ENCODE measurements at places on chromosomes 5 and 9. TPM values are rescaled to one million over a fixed set of nuclear protein-coding genes. Genes with fewer than 3 reads are reported as not detected.

- H3K4me1 ChIP-seq = peaks cover 57% of the 10 kb centered on the region
- H3K27me3 ChIP-seq = no peaks in the 10 kb centered on the region
- DNase-seq = no peak
- peak overlapping the region; percentile 4 for H3K27ac ChIP-seq
- peak overlapping the region; percentile 7 for H3K4me3 ChIP-seq
- H3K36me3 ChIP-seq = peaks cover 21% of the 10 kb centered on the region
Measured at GRCh38 chr9:110157823-110158664, 49.9 kb downstream of the C9orf152 start.

DNA sequence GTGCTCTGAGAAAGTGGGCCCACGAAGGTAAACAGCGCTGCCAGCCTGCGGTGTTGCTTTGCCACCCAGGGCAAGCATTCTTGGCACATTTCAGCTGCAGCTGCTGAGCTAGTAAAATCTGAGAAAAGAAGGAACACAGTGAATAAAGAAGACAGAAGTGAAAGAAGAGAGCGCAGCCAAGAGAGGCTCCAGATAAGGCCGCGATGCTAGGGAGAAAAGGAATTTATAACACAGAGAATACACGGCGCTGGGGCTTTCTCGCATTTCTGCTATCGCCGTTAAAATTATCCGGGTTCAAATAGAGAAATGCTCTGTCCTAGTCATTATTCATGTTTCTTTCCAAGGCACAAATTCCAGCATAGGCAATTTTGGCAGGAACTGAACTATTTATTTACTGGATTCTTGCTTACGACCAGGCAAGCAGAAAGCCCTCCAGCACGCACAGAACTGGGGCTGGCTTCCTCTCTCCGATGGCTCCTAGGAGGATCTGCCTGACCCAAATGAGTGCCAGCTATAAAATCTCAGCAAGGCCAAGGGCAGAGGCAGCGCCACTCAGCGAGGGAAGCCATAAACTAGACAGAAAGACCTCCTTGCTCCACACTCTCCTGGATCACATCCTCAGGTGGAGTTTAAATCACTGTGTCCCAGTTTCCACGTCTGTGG is 111.2 kb downstream of the ATPSCKMT start:
- DNase-seq = no peak
- no peak overlapping the region for H3K4me3 ChIP-seq
- H3K27ac ChIP-seq = no peak overlapping the region

DNA sequence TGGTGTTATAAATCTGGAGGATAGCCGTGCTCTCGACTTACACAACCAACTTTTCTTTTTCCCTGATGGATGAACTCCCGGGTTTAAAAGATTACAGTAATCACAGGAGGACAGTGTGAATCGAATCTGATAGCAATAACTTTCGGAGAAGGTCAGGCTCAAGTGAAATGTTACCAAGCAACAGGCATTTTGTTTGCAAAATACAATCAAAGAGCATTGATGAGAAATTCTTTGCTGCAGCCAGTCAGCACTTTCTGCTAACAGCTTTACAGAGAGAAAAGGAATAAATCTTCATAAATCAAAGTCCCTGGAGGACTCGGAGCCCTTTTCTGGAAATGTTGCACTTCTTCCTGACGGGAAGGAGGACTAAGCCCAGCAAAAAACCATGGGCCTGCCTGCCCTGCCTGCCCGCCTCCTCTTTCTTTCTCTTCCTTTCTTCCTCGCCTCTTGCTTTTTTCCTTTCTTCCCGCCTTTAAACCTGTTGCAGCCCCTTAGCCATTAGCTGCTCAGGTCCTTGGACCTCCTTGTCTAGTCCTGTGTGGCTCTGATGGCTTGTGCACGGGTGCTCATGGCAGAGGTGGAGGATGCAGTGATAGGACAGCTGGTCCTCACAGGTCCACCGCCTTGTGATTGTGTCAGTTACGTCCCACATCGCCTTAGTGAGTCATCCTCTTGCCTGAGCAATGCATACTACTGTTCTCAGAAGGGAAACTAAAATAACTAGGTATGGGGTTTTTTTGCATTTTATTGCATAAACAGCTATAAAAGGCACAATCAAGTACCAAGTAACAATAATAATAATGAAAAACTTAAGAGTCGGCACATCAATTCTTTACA is 6.2 kb downstream of the DMRT3 start:
- peaks cover 16% of the 10 kb centered on the region for H3K27me3 ChIP-seq
- no peak overlapping the region for H3K27ac ChIP-seq
- H3K4me1 ChIP-seq = no peaks in the 10 kb centered on the region
- H3K4me3 ChIP-seq = no peak overlapping the region
- no peaks in the 10 kb centered on the region for H3K36me3 ChIP-seq

DNA sequence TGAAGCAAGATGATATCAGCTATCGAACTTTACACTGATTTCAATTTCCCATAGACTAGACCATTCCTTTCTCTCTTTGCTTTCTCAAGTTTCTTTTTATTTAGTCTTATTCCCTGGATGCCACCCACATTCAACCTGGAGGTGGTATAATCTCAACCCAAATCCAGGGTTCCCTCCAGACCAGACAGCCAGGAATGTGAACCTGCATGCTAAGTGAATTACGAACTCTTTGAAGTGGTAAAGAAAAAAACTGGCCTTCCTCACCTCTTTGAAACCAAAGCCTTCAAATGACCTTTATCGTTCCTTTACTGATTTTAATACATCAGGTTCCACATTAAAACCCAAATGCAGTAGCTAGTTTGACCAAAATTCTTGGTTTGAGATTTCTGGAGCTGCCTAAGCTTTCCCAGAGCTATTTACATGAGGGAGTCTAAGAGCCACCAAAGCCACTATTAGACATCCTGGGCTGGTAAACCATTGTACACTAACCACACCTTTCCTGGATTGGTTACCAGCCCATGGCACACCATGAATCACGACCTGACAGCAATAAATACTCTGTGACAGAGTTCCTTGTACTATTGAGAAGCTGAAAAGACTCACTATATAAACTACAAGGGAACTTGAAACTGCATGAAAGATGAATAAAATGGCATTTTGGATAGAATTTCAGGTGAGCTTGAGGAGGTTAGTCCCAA is 323.7 kb downstream of the ADAMTS6 start:
- no peak overlapping the region for H3K27ac ChIP-seq
- no peak overlapping the region for H3K4me3 ChIP-seq
- H3K27me3 ChIP-seq = no peaks in the 10 kb centered on the region
- DNase-seq = no peak
- H3K36me3 ChIP-seq = no peaks in the 10 kb centered on the region
- H3K4me1 ChIP-seq = no peaks in the 10 kb centered on the region

- H3K27ac ChIP-seq = no peak overlapping the region
- peaks cover 3% of the 10 kb centered on the region for H3K27me3 ChIP-seq
- no peak overlapping the region for H3K4me3 ChIP-seq
- H3K4me1 ChIP-seq = no peaks in the 10 kb centered on the region
- no peaks in the 10 kb centered on the region for H3K36me3 ChIP-seq
Measured at GRCh38 chr5:170483701-170484458, 19.9 kb upstream of the KCNIP1 start.

LAMC3 gene
- 0.08 TPM for total RNA-seq

GRCh38 chr9:34125681-34126206 is 754 bp downstream of the DCAF12 start:
- H3K36me3 ChIP-seq = no peaks in the 10 kb centered on the region
- H3K4me1 ChIP-seq = peaks cover 20% of the 10 kb centered on the region
- peak overlapping the region; percentile 97 for H3K4me3 ChIP-seq
- peak overlapping the region; percentile 84 for H3K27ac ChIP-seq
- H3K27me3 ChIP-seq = no peaks in the 10 kb centered on the region

ANXA2R gene
- total RNA-seq = 5.2 TPM

AGXT2 gene
- total RNA-seq = not detected

GRCh38 chr9:37295178-37295577 is 127.3 kb upstream of the GRHPR start:
- H3K4me1 ChIP-seq = peaks cover 64% of the 10 kb centered on the region
- no peaks in the 10 kb centered on the region for H3K36me3 ChIP-seq
- no peak overlapping the region for H3K4me3 ChIP-seq
- DNase-seq = no peak
- no peaks in the 10 kb centered on the region for H3K27me3 ChIP-seq
- peak overlapping the region; percentile 90 for H3K27ac ChIP-seq

DNA sequence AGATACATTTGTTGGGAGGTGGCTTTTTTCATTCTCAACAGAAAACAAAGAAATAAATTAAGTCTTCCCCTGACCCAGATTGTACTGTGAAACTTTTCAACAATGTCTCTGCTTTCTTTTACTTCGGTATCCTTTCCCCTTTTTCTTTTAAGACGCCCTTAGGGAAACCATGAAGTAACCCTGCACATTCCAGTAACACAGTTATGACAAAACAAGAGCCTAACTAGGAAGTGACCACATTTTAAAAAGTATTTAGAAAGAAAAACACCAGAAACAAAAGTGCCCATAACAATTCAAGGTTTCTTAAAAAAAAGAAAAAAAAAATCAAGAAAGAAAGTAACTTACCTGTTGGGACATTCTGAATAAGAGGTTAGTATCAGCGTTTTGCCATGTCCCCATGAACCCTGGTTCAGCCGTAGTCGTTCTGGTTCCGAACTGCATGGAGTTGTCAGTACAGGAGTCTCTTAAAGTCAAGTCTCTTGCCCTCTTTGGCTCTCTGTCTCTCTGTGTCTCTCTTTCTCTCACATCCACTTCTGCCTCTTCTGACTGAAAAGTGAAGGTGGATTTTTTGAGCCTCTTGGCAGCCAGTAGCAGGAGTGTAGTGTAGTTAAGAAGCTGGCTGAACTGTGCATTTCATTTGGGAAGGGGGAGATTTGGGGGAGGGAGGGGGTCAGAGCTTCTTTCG is 142.9 kb downstream of the BNC2 start:
- no peak for DNase-seq
- H3K36me3 ChIP-seq = no peaks in the 10 kb centered on the region
- no peak overlapping the region for H3K27ac ChIP-seq
- H3K4me1 ChIP-seq = no peaks in the 10 kb centered on the region
- peaks cover 6% of the 10 kb centered on the region for H3K27me3 ChIP-seq

DNA sequence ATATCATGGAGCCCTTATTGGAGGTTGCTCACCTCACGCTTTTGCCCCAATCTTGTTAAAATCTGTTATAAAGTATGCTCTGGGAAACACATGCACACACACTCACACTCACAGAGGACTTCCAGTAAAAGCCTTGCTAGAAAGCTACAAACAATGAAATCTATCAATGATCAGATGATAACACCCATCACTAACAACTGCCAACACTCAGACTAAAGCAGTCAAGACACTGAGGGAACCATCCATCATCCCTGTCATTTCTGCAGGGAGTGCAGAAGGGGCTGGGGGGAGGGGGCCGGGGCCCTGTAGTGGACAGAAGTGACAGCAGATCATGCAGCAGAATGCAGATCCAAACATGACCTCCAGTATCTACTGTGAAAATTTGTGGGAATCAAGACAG is 179.1 kb downstream of the AOPEP start:
- no peak for DNase-seq
- no peaks in the 10 kb centered on the region for H3K36me3 ChIP-seq
- H3K27me3 ChIP-seq = no peaks in the 10 kb centered on the region
- no peaks in the 10 kb centered on the region for H3K4me1 ChIP-seq
- H3K27ac ChIP-seq = no peak overlapping the region

- H3K36me3 ChIP-seq = no peaks in the 10 kb centered on the region
- no peak for DNase-seq
- H3K4me3 ChIP-seq = no peak overlapping the region
- no peaks in the 10 kb centered on the region for H3K4me1 ChIP-seq
Measured at GRCh38 chr5:61082516-61083280, 79.6 kb downstream of the SMIM15 start.

DNA sequence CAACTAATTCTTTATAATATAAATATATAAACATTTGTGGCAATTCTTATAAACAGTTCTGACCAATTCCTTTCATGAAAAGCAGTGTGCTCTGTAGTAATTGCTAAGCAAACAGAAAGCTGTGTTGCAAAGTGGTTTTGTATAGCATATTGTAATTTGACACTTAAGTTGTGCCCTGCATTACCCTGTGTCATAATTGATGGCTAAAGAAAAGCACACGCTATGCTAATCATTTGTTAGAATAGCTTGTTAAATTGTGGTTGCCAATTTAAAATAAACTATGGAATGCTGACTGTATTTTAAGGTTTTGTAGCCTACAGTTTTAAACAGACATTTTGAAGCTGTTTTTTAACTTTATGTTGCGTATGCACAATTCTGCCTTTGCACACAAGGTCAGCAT is 140.0 kb downstream of the PBX3 start:
- no peak overlapping the region for H3K27ac ChIP-seq
- no peak for DNase-seq
- no peak overlapping the region for H3K4me3 ChIP-seq
- H3K4me1 ChIP-seq = peaks cover 7% of the 10 kb centered on the region
- no peaks in the 10 kb centered on the region for H3K27me3 ChIP-seq

DNA sequence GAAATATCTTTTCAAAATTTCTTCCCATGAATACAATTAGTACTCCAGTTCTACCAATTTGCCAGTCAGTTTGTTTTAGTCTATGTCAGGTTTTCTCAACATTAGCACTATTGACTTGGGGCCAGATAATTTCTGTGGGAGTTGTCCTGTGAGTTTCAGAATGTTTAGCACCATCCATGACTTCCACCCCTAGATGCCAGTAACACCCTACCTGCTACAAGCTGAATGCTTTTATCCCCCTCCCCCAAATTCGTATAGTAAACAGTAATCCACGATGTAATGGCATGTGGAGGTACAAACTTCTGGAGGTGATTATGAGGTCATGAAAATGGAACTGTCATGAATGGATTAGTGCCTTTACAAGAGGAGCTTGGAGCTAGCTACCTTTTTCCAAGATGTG is 420.0 kb downstream of the CDH18 start:
- H3K36me3 ChIP-seq = no peaks in the 10 kb centered on the region
- H3K4me3 ChIP-seq = no peak overlapping the region
- no peaks in the 10 kb centered on the region for H3K27me3 ChIP-seq
- DNase-seq = no peak
- H3K4me1 ChIP-seq = no peaks in the 10 kb centered on the region
- H3K27ac ChIP-seq = no peak overlapping the region

SOHLH1 gene
- total RNA-seq = not detected

CKMT2 gene
- total RNA-seq = not detected

FRRS1L gene
- total RNA-seq = not detected

TJP2 gene
- total RNA-seq = 35.8 TPM

DNA sequence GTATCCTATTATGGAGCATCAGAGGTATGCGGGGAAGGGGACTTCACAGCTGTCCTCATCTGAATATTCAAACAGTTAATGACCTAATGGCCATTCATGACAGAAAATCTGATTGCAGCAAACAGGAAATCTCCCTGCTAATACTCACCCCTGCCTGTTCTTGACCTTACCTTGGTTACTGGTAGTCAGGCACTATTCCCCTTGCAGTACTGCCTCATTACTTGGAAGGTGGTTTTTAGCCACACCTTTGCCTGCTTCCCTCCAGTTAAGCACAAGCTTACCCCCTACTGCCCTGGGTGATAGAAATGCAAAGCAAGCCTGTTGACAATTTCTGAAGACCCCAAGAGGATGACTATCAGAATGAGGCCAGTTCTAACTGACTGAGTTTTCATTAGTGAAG is 332.4 kb downstream of the NTRK2 start:
- DNase-seq = no peak
- no peaks in the 10 kb centered on the region for H3K27me3 ChIP-seq
- H3K4me1 ChIP-seq = no peaks in the 10 kb centered on the region
- H3K27ac ChIP-seq = no peak overlapping the region
- H3K36me3 ChIP-seq = no peaks in the 10 kb centered on the region

- no peaks in the 10 kb centered on the region for H3K4me1 ChIP-seq
- H3K27me3 ChIP-seq = no peaks in the 10 kb centered on the region
Measured at GRCh38 chr5:66149950-66150349, 5.8 kb downstream of the SREK1 start.

SPATA31A3 gene
- total RNA-seq = not detected
